ENCODE measurements at places on chromosomes 13 and 19. TPM values are rescaled to one million over a fixed set of nuclear protein-coding genes. Genes with fewer than 3 reads are reported as not detected.

- no peak for DNase-seq
Observed at GRCh38 chr13:42865768-42866102, 84.4 kb downstream of the FAM216B start.

- no peak for DNase-seq
Observed at GRCh38 chr19:23286477-23286876, 36.3 kb upstream of the ZNF724 start.

- no peak for DNase-seq
Observed at GRCh38 chr13:80605716-80606115, 264.8 kb upstream of the SPRY2 start.

DNA sequence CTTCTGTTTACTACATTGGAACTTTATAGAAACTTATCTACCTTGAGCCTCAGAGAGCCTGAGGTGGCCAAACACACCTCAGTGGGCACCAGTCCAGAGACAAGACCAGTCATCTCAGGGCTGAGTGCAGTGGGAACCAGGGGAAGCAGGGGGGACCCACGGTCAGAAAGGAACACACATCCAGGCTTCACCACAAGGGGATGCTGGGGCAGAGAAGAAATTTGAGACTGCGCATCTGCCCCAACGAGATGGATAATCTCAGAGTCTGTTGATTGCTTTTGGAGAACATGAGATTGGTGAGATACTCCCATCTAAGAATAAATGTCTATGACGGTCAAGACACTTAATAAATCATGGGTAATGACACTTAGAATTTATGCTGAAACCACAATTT is 98.7 kb downstream of the DOCK9 start:
- DNase-seq = no peak

GRCh38 chr19:7622933-7623685 is 6.2 kb downstream of the XAB2 start:
- no peak for DNase-seq

DNA sequence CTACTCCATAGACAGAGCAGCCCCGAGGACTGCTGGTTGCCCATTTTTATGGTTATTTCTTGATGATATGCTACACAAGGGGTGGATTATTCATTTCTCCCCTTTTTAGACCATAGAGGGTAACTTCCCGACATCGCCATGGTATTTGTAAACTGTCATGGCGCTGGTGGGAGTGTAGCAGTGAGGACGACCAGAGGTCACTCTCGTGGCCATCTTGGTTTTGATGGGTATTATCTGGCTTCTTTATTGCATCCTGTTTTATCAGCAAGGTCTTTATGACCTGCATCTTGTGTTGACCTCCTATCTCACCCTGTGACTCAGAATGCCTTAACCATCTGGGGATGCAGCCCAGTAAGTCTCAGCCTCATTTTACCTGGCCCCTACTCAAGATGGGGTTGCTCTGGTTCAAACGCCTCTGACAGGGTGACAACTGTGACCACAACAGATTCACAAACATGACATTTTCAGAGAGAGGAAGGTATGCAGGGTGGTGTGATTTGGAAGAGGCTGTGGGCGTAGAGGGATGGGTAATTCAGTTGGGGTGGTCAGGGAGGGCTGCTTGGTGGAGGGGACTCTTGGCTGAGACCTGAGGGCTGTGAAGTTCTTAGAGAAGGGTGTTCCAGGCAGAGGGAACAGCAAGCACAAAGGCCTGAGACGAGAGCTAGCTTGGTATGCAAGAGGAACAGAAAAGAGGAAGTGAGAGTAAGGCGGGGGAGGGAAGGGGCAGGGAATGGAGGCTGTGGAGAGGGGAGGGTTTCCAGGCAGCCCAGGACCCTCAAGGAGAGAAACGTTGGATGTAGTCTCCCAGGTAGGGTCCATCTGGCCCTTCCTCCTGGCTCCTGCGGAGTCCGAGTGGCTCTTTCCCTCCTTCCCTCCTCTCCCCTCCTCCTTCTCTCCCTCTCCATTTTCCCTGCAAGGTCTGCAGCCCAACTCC is 23.5 kb downstream of the FAM187B start:
- DNase-seq = peak; percentile 67

DNA sequence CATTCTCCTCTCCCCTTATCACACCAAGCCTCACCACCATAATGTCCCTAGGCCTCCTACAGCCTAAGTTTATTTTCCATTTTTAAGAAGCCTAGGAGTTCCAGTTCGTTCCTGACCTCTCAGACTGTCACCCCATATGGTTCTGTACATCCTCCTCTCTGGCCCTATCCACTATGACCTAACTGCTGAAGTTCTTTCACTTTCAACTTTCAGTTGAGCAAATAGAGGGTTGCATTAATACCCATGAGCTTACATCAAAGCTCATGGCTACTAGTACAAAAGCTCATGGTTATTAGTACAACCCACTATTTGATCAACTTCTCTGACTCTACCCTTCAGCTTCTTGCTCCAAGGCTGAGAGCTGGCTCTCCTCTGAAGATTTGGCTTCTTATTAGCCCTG is 72.9 kb downstream of the FGF14 start:
- DNase-seq = no peak

DNA sequence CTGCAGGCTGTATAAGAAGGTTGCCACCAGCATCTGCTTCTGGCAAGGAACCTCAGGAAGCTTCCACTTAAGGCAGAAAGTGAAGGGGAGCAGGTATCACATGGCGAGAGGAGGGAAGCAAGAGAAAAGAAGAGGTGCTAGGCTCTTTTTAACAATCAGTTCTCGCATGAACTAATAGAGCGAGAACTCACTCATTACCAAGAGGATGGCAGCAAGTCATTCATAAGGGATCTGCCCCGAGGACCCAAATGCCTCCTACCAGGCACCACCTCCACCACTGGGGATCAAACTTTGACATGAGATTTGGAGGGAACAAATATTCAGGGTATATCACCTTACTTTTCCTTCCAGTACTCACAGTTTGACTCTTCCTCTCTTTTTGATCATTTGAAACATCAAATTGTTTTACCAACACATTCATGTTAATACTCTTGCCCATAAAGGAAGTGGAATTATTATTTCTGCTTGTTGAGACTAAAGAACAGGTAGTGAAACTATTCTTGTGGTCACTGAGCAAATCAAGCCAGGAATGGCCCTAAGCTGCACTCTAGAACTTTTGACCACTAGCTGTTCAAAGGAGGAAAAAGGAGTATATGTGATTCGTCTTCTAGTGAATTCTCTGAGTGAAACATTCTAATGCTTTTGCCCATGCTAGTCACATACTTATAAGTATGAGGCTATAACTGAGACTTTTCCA is 45.0 kb downstream of the LACC1 start:
- DNase-seq = no peak

DNA sequence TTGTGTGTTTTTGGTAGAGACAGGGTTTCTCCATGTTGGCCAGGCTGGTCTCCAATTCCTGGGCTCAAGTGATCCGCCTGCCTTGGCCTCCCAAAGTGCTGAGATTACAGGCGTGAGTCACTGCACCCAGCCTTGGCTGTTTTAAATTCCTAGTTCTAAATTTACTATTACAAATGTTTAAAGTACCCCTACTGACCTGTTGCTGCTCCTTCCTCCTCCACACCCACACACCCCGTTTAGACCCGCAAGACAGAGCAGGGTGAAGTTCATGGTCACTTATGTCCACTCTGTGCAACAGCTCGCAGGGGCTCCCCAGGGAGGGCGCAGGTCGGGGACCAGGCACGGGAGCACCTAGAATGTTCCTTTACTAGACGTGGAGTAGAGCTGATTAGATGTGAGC is 28.7 kb downstream of the TMEM161A start:
- no peak for DNase-seq

- DNase-seq = no peak
Observed at GRCh38 chr19:11494634-11495285, 10.9 kb downstream of the ZNF653 start.

DNA sequence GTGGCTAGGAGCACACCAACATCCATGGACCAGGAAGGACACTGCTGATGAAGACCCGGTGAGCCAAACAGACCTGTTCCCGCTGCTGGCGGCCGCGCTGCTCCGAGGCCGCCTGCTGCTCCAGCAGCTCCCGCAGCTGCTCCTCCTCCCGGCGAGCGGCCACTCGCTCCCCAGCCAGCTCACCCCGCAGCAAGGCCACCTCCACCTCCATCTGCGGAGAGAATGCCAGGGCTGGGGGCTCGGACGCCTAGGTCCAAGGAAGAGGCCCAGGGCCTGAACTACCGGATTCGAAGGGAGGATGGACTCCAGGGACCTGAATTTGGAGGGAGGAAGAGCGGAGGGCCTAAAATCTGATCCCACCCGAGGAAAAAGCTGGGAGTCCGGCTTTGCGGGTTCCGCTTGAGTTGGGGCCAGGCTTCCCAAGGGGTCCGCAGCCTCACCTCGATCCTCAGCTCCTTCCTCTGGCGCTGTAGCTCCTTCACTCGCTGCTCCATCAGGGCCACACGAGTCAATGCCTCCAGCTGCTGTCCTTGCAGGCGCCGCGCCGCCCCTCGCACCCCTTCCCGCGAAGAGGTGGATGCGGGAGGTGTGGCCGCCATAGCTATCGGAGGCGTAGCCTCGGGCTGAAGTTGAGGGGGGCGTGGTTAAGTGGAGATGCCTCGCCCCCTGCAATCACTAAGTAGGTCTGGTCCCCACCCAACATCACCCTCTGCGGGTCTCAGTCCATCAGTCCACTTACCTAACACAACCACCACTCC is 2.7 kb downstream of the PHLDB3 start:
- no peak for DNase-seq

PIAS4 gene
- total RNA-seq = 14.0 TPM

CRLF1 gene
- 15.2 TPM for total RNA-seq

GRCh38 chr19:16160943-16161560 is 12.3 kb downstream of the CIB3 start:
- DNase-seq = no peak

GRCh38 chr13:75372517-75372916 is 109.5 kb downstream of the TBC1D4 start:
- no peak for DNase-seq

C19orf73 gene
- not detected for total RNA-seq

GRCh38 chr19:51066393-51067186 is 1.7 kb upstream of the KLK13 start:
- no peak for DNase-seq

GRCh38 chr19:45251452-45252354 is 632 bp downstream of the MARK4 start:
- no peak for DNase-seq

- DNase-seq = no peak
Observed at GRCh38 chr13:21483748-21484147, 24.6 kb upstream of the ZDHHC20 start.

ZNF85 gene
- total RNA-seq = 2.2 TPM

- no peak for DNase-seq
Observed at GRCh38 chr19:3899531-3900294, 19.2 kb downstream of the ATCAY start.

DNA sequence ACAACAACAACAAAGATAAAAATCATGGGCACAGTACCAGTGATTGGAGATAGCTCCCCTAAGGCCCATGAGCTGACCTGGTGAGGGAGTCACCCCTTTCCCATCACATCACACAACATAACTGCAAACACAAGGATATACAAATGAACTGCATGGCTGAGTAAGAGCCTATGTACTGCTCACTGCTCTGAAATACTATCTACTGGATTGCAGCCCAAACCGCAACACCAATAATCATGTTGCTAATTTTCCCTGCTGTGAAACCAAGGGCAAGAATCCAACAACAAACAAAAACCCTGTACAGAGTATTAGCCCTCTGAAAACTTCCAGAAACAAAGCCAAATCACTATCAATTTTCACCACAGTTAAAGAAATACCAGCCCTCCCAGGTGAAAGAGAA is 1893.2 kb downstream of the PCDH9 start:
- DNase-seq = no peak

DNA sequence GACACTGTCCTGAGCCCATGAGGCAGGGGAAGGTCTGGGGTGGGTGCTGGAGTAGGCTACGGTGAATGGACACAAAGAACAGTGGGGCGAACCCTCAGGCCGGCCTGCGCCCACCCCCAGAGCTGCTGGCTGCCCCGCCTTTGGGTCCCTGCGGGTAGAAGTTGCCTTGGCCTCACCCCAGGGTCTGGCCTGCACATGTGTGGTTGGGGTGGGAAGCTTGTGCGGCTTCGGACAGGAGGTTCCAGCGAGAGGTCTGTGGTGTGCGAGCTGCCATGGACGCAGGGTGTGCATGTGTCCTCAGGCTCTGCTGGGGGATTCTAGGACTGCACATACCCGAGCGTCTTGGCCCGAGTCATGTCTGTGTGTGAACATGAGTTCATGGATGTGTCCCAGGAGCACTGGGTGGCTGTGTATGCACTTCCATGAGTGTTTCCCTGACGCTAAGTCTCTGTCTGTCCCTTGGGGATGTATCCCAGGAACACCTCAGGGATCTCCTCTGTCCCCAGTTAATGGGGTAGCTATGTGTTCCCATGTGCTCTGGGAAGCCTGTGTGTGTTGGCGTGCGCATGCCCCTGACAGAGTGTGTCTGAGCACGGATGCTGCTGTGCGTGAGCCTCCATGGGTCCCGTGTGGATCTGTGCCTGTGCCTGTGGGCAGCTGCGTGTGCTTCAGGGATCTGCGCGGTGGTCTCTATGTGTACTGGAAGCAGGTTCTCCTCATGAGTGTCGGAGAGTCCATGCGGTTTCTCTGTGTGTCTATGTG is 20.8 kb upstream of the POU2F2 start:
- no peak for DNase-seq
